Upper lobe of right lung (tissue), 1 donor: ENCODE measurements at places on chromosomes 11 and 22. TPM values are rescaled to one million over a fixed set of nuclear protein-coding genes. Genes with fewer than 3 reads are reported as not detected.

DNA sequence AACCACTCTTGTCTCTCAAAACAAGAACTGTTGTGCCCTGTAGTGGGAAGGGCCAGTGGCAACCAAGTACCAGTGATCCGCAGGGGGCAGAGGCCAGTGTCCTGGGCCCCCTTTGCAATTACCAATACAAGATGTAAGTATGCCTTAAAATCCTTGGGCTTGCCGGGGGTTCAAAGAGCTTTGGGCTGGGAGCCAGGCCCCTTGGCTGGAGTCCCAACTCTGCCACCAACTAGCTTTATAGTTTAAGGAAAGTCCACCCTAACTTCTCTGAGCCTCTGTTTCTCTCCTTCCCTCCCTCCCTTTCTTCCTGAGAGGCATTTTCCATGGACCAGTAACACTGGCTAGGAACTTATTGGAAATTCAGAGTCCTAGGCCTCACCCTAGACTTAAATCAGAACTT is 15.5 kb downstream of the CLMP start:
- DNase-seq: no peak

DNA sequence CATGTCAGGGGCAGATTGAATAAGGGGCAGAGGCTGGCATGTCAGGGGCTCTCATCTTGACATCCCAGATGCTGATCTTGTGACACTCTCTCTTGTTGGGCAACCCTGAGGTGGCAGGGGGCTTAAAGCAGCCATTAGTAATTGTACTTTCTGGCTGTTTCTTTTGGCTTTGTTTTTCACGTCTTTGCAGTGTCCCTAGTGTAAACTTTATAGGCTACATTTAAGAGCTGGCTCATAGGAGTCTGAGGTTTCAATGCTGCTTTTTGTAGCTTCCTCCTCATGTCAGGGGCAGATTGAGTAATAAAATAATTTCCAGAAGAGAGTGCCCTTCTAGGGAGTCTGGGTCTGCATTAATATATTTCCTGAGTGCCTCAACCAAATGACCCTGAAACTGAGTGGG is 86.1 kb downstream of the RAB38 start:
- DNase-seq: no peak

DNA sequence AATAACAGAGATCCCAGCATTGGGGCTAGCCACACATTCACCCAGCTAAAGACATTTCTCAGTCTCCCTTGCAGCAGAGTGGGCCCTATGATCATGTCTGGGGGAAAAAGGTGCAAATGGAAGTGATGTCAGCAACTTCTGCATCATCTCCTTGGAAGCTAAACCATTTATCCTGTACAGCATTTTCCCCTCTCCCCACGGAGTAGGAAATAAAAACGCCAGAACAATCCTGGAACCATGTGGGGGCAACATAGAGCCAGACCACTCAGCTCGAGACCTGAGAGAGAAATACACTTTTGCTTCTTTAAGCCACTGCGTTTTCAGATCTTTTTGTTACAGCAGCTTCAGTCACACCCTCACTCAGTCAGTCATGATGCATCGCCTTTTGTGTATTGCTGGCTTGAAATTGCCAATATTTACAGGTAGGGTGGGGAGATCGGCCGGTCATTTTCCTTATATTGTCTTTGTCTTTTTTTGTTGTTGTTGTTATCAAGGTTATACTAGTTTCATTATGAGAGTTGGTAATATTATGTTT is 9.1 kb upstream of the RAC2 start:
- DNase-seq: no peak

DNA sequence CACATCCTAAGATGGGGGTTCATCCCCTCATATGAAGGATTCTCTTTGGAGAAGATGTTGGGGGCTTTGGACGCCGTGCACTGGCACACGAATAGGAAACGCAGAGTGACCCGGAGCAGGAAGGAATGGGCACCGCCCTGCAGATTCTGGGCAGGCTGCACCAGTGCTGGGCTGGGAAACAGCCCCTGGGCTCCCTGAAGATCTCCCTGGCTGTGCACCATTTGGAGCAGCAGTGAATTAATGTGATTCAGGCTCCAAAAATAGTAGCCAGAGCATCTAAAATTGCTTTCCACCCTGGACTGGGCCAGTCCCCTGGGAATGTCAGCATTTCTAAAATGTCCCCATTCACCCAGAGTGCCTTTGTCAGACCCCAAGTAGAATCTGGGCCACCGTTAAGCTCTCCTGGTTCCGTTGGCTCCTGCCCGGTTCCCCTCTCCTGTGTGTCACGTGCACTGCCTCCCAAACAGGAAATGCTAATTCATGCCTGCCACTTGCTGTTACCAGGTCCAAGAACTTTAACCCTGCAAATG is 18.6 kb downstream of the IRAG1 start:
- no peak for DNase-seq

- DNase-seq: no peak
Measured at GRCh38 chr11:77968337-77968736, 26.1 kb downstream of the INTS4 start.

DNA sequence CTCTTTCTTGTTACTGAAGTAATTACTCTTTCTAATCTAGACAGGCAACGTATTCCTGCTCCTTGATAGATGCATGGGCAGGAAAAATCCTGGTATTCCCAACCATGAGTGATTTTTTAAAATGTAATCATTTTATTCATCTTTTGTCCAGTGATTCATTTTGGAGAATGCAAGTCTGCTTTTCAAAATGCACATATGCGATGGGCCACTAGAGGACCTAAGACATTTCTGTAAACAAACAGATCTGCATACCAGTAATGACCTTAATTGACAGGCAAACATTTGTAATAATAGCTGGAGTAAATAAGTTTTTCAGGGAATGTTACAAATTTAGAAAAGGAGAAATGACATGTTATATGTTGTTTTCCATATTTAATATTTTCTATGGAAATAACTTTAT is 1167.6 kb downstream of the JRKL start:
- DNase-seq: no peak

DNA sequence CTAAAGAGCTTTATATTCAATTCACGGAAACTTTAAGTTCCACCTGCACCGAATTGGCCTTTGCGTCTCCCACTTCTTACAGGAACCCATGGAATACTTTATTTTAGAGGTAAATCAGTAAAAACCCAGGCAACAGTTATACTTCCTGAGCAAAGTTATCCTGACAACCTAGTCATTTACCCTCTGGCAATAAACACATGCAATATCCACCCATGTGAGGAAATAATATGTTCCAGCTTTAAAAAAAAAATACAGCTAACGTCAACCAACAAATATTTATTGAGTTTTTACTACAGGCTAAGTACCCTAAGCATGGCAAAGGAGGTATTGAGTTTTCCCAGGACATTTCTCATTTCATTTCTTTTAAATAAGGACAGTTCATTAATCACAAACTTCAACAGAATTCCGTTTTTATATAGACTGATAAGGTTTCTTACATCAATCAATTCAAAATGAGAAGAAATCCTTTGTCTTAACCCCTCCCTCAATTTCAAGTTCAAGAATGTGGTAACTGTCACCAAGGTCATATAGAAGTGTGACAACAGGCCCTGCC is 38.3 kb upstream of the CCDC34 start:
- no peak for DNase-seq

DNA sequence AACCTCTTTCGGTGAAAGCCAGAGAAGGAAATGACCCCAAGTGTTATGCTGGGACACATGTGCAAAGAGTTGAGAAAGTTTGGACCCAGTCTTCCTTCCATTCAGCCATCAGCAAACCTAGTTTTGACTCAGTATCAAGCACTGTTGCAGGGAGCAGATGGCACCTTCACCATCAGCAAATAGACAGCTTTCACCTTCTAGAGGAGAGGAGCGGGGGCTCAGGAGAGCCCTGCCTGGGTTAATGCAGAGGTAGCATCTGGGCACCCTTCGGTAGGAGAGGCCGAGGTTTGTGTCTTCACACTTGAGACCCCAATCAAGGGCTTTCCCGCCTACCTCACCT is 16.2 kb upstream of the MFRP start:
- DNase-seq: no peak

DNA sequence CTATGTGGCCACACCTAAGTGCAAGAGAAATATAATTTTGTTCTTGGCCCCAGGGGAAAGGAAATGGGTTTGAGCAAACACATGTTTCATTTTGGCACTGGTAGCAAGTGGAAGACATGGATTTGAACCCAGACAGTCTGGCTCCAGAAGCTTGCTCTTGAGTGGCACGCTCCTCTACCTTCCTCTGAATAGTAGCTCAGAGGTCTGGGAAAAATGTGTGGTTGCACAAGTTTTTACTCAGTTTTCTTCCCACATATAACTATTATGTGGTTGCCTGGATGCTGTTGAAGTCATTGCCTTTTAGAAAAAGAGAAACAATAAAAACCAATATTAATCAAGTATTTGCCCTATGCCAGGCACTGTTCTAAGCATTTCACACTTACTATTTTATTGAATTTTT is 16.3 kb downstream of the PARVA start:
- no peak for DNase-seq

GRCh38 chr11:40240284-40240683 is 1219.2 kb downstream of the LRRC4C start:
- DNase-seq: no peak

DNA sequence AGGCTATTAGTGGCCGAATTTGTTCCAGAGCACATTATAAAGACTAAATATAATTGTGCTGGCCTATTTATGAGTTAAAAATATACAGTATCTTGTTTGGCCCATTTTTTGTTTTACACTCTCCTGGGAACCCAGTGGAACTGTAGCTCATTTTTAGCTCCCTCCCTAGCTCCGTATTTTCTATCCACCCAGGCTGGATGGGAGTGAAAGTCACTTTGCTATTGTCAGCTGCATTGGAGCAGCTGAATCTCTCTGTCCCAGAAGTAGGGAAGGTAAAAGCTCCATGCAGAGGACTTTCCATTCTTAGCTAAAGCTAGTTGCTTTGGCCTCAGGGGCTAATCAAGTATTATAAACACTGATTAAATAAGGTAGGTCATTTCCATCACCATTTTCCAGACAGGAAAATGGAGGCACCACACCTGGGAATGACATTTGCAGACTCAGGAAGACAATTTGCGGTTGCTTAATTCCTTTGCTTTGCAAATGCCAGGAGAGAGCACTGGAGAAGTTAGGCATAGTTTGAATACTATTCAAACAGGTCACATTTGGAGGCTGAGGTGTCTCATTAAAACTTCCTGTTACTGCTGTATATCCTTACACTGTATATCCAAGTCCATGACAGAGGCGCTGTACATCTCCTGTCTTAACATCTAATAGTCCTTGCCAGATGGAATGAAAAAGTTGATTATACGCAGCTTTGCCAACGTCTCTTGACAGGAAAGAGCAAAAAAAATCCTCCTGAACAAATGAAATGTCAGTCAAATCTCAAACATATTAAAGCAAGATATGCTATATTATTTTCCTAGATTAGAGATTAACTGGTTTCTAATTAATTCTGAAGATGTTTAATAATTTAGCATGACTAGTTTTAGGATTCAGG is 338.1 kb upstream of the KIRREL3 start:
- DNase-seq: no peak

DNA sequence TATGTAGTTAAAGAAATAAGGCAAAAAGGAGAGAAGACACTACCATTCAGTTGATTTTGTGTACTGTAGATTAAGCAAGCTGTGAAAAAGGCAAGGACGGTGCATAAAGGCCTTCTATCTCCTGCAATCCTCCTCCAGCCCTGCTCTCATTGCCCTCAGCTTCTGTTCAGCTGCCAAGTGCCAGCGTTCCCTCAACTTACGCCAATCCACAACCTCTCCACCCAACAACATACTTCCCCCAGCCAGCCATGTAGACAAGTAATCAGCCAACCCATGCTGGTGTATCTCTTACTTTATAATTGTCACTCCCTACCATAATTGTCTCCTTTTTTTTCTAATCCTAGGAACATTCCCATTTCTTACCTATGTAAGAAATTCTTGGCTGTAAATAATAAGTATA is 30.1 kb upstream of the ANO5 start:
- no peak for DNase-seq

- DNase-seq: peak; percentile 49
Measured at GRCh38 chr11:44814881-44815592, 88.3 kb downstream of the TSPAN18 start.

DNA sequence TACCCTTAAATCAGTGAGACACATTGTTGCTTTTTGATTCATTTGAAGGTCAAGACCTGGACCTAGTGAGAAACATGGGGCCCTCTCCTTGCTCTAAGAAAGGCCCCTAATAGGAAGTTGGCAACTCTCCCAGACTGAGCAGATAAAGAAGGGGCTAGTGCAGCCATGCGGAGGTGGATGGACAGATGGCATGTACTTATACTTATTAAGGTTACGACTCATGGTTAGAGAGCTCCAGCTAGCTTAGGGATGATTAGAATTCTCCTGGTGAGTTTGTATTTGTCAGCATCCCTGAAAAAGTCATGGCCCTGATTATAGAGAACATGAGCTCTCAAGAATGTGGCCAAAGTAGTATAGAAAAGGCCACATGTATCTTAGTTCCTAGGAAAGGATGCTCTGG is 112.1 kb upstream of the BDNF start:
- no peak for DNase-seq

DNA sequence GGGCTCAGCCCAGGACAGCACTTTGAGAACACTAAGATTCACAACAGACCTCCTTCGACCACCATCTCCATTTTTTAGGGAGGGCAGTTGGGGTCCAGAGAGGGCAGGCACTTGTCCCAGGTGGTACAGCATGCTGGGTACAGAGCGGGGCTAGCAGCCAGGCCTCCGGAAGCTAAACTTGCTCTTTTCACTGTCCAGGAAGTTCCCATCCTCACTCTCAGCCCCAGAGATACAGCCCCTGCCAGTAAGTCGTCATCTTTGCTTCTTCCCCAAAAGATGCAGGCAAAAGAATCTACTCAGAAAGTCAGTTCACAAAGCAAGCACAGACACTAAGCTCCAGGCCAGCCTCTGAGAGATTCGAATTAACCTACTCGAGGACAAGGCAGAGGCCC is 6.7 kb upstream of the RAB3IL1 start:
- no peak for DNase-seq

- DNase-seq: no peak
Measured at GRCh38 chr22:46929710-46930204, 167.3 kb downstream of the TBC1D22A start.

DNA sequence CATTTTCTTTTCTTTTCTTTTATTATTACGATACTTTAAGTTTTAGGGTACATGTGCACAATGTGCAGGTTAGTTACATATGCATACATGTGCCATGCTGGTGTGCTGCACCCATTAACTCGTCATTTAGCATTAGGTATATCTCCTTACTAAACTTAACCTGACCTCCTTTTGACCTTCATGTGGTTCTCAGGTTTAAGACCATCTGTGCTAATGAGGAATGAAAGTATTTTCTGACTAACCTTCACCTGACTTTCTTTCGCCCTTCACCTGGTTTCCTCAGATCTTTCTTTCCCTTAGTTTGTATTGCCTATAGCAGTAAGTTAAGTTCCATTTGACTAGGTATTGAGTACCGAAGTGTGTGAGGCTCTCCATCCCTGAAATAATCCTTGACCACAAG is 6.5 kb downstream of the EXPH5 start:
- no peak for DNase-seq

- no peak for DNase-seq
Measured at GRCh38 chr11:93939084-93939760, 81.9 kb upstream of the HEPHL1 start.

- no peak for DNase-seq
Measured at GRCh38 chr22:44460691-44461375, 37.2 kb downstream of the RTL6 start.

Gene CDHR5
- total RNA-seq: not detected

Gene ARHGEF17
- total RNA-seq: 74.5 TPM

Gene OR8A1
- not detected for total RNA-seq

Gene TLCD5
- 4.2 TPM for total RNA-seq

Gene POTEH
- not detected for total RNA-seq

Gene PTPN5
- 0.81 TPM for total RNA-seq

Gene APOL5
- total RNA-seq: not detected

Gene NXPE2
- not detected for total RNA-seq

Gene OMP
- total RNA-seq: not detected
